Effector CD4-positive, alpha-beta T cell (primary cell): ENCODE measurements at places on chromosomes 5 and 9.

GRCh38 chr5:31889001-31889561 lies 250.2 kb downstream of the PDZD2 start:
- DNase-seq, result no peak

DNA sequence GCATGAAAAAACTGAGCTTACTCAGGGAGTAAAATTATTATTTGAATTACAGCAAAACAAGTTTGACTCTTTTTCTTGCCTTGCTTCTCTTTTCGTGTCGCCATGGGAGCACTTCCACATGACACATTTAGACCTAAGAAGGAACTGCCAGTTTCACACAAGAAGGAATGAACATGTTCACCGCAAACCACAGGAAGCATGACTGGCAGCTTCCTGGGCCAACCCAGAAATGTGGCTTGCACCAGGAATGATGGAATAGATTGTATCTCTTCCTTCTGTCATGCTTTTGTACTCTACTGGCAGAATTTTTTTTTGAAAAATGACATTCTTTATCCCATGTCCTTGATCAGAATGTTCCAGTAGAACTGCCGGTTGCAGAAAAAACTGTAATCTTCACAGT lies 32.9 kb upstream of the MAN2A1 start:
- DNase-seq, result peak; percentile 33

GRCh38 chr5:18754201-18754600 lies 1119.9 kb downstream of the TAF11L14 start:
- no peak for DNase-seq

DNA sequence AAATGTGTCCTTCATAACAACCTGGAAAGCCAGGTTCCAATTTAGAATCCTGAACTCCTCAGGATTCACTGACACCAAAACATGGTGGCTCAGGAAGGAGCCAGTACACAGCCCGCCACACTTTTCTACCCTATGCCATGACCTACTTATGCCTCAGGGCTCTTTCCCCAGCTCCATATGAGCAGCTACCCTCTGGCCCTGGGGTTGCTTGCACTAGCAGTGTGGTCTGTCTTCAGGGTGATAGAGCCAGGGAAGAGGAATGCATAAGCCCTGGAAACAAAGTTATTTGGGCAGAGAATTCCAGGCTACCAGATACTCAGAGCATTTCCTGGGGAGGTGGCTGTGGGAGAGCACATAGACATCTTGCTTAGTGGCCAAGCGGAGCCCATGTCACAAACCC lies 15.0 kb upstream of the ECM2 start:
- no peak for DNase-seq

GRCh38 chr9:5382479-5382878 lies 42.8 kb upstream of the RLN1 start:
- no peak for DNase-seq

- DNase-seq, result no peak
These were observed 169.3 kb downstream of the SEMA5A start for GRCh38 chr5:9376363-9377117.

DNA sequence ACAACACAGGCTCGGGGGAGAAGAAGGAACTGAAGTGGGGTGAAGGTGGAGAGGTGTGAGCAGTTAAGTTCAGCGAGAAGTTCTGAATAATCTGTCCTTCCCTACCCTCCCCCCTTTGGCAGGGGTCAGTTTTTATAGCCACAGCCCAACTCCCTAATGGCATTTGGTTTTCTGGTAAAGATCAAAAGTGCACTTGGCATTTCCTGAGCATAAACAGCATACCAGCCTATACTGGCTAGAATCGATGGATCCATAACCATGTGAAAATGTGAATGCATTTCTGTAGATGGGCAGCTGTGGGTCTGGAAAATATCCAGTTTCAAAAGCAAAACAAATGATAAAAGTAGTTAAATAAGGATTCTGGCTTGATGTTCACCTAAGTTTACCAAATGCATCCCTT lies 410.9 kb downstream of the PLK2 start:
- no peak for DNase-seq

DNA sequence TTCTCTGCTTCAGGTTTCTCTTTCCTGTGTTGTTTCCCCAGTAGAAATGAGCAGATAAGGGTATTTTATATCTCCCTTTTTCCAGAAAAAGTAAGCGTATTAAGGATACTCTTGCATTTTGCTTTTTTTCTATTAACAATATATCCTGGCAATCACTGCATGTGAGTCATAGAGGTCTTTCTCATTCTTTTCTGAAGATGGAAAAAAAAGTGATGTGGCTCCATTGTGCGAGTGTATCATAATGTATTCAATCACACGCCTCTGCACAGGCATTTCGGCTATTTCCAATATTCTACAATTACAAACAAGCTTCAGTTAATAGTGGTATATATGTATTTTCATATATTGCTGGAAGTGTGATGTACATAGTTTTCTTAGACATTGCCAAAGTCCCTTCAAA lies 155.9 kb downstream of the MED27 start:
- DNase-seq, result no peak

- no peak for DNase-seq
These were observed 105.2 kb upstream of the PRR16 start for GRCh38 chr5:120358949-120359348.

GRCh38 chr5:179196405-179197079 lies 136.4 kb downstream of the ZNF354C start:
- DNase-seq, result no peak

- DNase-seq, result no peak
These were observed 394.5 kb downstream of the SPATA31D1 start for GRCh38 chr9:82382887-82383616.

- DNase-seq, result no peak
These were observed 88.7 kb upstream of the FAM169A start for GRCh38 chr5:74954919-74955318.

DNA sequence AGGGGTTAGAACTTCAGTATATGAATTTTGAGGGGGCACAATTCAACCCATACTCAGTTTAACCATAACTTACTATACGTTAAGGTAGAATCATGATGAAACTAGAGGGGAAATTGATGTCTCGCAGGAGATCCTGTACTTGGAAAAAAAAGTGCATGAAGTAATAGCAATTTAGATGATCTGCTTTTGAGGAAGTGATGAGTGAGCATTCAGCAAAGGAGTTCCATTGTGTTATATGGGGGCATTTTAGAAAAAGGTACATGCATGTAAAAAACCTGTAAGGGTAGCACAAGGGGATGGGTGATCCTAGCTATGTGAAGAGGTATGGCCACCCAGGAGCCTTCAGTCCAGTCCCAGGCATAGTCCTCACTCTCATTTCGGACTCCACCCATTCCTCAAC lies 14.8 kb upstream of the TMC1 start:
- DNase-seq, result no peak

DNA sequence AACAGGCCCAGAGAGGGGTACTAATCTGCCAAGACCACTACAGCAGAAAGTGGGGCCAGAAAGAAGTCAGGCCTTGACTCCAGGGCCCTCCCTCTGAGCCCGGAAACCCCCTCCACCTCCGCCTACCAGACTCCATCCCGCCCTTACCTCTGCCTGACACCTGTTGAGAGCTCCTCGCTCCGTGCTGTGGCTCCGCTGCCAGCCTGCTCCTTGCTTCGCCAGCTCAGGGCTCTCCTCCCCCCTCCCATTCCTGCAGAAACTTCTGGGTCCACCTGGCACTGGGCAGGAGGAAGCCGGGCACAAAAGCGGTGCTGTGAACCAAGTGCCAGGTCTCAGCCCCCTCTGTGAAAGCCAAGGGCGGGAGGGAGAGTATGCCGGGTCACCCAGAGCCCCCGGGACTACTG lies 6.4 kb upstream of the ST6GALNAC6 start:
- DNase-seq, result peak; percentile 80

DNA sequence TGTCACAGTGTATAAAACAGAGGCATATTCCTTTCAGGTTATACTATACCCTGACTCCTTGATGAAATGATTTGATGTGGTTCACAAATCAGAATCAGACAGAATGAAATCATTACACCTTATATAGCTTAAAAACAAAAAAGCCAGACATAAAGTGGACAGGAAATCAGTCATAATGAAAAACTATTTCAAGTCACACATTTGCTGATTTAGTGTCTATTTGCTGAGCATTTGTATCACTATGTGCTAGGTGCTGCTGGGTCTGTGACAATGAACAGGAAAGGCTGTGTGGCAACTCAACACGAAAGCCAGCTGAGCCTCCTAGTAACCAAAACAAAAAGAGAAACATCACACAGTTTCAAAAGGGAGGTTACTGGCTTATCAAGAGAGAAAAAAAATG lies 194.0 kb downstream of the EFNA5 start:
- DNase-seq, result no peak

DNA sequence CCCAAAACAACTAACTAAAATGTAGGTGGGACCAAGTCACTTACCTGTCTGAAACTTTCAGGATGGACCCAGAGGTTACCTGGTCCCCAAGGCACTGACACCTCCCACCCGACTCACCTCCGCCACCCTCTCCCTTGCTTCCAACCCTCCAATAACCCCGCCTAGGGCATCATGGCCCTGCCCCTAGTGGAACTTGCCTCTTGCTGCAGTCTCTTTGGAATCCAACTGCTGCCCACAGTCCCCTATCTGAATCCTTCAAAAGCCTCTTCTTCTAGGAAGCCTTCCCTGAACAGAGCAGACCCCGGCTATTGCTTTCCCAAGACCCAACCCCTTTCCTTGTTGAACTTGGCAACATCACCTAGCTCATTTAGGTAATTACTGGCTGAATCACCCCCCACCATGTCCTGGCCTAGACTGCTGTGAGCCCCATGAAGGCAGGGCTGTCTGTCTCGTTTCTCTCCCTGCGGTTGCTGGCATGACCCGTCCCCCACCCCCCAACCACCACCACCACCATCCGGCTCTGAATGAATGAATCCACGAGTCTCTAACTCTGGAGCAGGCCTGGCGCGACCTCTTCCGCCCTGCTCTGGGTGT lies 9.4 kb downstream of the CRB2 start:
- DNase-seq, result no peak

GRCh38 chr9:14400658-14400995 lies 86.7 kb upstream of the NFIB start:
- no peak for DNase-seq

GRCh38 chr5:127943061-127943371 lies 140.6 kb upstream of the SLC12A2 start:
- DNase-seq, result no peak

DNA sequence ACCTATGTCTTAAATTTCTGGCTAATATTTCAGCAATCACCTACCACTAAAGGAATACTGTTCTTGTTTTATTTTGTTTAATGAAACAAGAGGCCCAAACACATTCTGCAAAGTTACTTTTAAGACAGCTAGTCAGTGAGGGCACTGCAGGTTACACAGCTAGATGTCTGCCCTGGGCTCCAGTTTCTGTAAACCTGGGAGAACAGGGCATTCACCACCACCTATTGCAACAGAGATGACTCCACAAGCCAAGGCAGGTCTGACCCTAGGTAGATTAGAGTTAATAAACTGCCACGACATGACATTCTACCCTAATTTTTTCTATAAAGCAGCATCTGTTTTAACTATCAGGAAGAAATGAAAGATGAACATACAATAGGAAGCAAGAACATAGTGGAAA lies 90.8 kb downstream of the SLF1 start:
- no peak for DNase-seq

- no peak for DNase-seq
These were observed 21.1 kb downstream of the PITX1 start for GRCh38 chr5:135012951-135013391.

DNA sequence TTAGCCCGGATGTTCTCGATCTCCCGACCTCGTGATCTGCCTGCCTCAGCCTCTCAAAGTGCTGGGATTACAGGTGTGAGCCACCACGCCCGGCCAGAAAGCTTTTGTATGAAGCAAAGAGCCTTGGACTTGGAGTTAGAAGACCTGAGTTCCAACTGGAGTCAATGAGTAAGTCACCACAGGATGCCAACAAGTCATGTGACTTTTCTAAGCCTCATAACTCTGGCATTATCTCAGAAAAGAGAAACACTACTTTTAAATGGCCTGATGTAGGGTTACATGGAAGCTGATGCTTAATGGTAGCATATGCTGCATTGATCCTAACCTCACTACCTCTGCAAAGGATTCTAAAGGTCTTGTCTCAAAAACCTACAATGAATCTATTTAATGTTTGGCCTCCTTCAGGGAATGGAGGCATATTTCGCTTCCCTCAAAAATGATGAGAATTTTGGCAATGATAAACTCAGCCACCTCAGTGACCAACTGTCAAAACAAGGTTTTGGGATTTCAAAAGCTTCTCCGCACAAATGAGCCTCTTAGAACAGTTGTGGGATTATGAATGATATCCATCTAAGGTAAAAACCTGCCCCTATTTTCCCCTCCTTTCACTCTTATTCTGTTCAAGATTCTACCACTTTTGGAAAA lies 236.8 kb downstream of the ACTL7B start:
- no peak for DNase-seq

DNA sequence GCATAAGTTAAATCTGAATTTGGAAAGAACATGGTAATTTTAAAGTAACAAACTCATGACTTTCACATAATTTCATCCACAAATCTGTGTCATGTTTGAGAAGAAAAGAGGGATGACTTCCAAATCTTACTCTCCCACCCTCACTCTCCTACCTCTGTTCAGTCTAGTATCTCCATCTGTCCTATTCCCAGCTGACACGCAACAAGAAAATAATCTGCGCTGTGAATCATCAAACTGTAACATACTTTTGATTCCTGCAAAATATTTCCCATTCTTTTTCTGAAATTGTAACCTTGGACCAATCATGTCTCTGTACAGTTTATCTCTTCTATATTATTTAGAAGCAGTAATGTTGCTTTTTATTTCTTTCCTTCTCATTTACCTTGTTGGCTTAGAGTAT lies 91.4 kb downstream of the SLC12A2 start:
- no peak for DNase-seq

- no peak for DNase-seq
These were observed 509.4 kb upstream of the C9orf72 start for GRCh38 chr9:28082671-28083070.

- no peak for DNase-seq
These were observed 236.4 kb downstream of the CAAP1 start for GRCh38 chr9:26656003-26656870.

DNA sequence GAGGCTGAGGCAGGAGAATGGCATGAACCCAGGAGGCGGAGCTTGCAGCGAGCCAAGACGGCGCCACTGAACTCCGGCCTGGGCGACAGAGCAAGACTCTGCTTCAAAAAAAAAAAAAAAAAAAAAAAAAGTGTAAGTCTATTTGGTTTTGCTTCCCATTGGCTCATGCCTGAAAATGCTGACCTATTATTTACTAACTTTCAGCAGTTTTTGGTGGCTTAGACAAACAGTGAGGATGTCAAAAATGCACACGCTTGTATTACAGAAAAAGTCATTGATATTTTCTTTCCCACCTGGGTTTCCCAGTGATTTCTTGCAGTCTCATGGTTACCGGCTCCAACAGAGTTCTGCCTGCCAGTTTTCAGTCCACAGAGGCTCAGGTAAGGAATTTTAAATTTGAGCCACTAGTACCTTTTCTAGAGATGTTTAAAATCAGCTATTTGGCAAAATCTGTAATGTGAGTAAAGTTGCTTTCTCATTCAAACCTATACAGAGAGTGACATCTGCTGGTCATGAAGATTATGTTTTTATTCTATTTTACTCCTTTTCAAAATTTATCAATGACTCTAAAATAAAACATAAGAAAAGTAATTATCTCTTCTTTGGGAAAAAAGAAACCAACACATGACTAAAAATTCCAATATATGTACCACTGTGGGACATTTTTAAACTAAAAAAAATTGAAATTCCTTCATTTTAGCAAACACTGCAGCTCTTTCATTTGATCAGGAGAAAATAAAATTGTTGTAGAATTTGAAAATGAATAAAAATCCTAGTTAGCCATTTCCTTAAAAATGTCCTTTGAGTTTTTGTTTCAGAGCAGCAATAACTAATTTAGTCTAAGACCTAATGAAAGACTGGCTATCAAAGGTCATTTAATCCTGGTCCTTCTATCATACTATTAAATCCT lies 8.8 kb downstream of the FAM200C start:
- DNase-seq, result no peak
